ENCODE measurements at places on chromosomes 5 and 9. TPM values are rescaled to one million over a fixed set of nuclear protein-coding genes. Genes with fewer than 3 reads are reported as not detected.

The SLIT3 gene
- 0.50 TPM for total RNA-seq

The SOX30 gene
- total RNA-seq, result 0.29 TPM

The PDE4D gene
- total RNA-seq, result 28.4 TPM

The MYOT gene
- not detected for total RNA-seq

The ZNF883 gene
- 0.99 TPM for total RNA-seq

The NR4A3 gene
- total RNA-seq, result 46.0 TPM

The GRXCR2 gene
- total RNA-seq, result not detected

The NUTM2G gene
- not detected for total RNA-seq

The CCL28 gene
- total RNA-seq, result 12.1 TPM

The FOXD4L6 gene
- not detected for total RNA-seq

All from activated CD8-positive, alpha-beta memory T cell treated with anti-CD3 and anti-CD28 coated beads for 36 hours (primary cell).